Astrocyte of the hippocampus (primary cell): ENCODE measurements at places on chromosomes 2 and 18.

DNA sequence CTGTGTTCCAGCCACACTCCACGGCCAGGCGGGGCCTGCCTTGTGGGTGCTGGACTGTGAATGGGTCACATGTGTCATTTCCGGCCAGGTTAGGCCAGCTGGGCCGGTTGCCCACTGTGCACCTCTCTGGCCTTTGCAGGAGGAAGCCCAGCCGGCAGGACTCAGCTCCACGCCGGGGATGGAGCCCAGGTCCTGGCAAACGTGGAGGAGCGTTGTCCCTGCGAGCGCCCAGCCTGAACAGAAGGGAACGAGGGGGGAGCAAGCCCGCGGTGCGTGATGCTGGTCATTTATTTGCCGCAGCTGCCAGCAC is 152.9 kb downstream of the PXDN start:
- DNase-seq = peak; percentile 22

DNA sequence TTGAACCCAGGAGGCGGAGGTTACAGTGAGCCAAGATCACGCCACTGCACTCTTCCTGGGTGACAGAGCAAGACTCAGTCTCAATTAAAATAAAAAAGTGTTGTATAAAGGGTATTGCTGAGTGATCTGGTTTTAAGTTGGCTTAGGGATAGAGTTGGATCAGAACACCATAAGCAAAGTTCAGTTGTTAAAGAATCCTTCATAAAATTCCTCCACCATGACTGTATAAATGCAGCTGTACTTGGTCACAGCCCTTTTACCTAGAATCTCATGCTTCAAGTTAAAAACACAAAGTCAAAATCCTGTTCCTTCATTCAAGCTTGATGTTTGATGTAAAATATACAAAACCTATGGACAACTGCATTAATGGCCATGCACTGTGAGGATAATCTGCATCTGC is 33.4 kb upstream of the PNO1 start:
- DNase-seq = no peak

GRCh38 chr2:240564561-240565332 is 3.5 kb upstream of the RNPEPL1 start:
- no peak for DNase-seq

GRCh38 chr2:190425221-190425866 is 17.2 kb downstream of the MFSD6 start:
- no peak for DNase-seq

- peak; percentile 34 for DNase-seq
These were observed 4.3 kb downstream of the TMEFF2 start for GRCh38 chr2:192190474-192190873.

DNA sequence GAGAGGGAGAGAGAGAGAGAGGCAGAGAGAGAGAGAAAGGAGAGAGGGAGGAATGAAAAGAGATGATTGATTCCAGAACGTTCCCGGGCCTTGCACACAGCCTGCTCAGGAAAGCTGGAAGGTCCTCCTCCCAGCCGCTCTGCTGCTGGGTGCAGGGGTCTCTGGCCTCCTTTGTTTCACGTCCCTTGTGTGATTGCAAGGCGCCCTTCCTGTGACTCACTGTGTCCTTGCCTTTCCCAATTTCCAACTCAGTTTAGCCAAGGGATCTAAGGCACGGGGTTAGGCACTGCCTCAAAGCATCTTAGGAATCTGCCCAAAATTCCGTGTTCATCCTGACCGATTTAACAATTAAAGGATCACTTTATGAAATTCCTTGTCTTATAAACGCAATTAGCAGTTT is 221.2 kb downstream of the KLHL29 start:
- DNase-seq = no peak

DNA sequence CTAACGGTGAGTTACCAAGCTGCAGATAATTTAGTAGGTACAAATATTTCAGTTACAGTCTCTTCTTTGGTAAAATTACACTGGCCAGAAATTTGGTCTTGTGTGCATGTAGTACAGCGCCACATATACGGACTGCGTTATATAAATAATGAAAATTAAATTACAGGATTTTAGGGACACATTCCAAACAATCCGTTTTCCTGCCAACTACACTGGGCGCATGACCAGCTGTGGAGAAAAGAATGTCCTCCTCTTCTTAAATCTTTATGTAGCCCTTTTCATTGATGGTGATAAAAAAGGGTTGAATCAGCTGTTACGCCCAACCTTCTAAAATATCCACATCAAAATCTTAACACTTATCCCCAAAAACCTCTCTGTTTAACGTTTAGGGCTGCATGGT is 37.5 kb downstream of the TCF4 start:
- DNase-seq = no peak

- DNase-seq = no peak
These were observed 68.1 kb upstream of the AMMECR1L start for GRCh38 chr2:127953849-127954248.

DNA sequence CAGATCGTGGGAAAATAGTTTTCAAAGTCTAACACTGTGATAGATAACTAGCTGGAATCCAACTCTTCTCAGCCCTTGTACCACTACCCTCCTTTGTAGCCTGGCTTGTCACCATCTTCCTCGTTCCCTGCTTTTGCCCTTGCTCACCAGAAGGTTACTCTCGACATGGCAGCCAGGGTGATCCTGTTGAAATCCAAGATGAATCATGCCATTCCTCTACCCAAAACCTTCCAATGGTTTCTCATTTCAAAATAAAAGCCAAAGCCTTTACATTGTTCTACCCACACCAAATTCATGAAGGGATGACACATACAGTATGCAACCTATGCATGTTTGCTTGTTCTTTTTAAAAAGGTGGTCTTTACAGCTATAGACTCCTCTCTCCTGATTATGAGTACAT is 45.7 kb downstream of the STAT4 start:
- no peak for DNase-seq

DNA sequence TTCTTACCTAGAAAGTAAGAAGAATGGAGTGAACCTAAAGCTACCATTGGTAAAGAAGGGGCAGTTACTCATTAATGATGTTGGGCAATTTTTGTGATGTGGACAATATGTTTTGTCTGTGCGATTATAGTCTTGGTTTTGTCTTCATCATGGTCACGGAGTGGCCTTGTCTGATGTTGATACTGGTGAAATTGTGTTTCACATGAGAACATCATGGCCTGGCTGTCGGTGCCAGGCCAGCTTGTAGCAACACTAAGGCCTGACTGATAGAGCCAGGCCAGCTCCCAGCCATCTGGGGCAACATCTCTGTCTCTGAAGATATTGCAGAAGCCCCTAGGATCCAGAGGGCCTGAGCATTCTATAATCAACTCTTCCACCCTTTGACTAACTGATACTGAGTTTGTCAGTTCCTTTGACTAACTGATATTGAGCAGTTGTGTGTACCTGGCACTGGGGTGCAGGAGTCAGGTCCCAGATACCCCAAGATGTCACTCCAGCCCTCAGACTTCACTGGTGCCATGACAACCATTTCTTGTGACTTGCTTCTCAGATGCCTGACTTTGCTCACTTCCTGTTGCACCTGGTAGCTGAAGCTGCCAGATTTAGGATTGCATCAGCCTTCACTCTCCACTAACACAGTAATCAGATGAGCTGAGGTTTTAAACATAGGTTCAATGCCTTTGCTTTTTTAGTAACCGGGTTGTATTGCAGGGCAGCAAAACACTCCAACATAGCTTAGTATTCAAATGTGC is 62.5 kb downstream of the RPIA start:
- DNase-seq = no peak

GRCh38 chr2:2265747-2266279 is 65.3 kb downstream of the MYT1L start:
- DNase-seq = no peak

GRCh38 chr18:6731222-6731596 is 1.7 kb downstream of the ARHGAP28 start:
- DNase-seq = peak; percentile 44

GRCh38 chr18:11034884-11035283 is 114.5 kb downstream of the PIEZO2 start:
- DNase-seq = no peak

DNA sequence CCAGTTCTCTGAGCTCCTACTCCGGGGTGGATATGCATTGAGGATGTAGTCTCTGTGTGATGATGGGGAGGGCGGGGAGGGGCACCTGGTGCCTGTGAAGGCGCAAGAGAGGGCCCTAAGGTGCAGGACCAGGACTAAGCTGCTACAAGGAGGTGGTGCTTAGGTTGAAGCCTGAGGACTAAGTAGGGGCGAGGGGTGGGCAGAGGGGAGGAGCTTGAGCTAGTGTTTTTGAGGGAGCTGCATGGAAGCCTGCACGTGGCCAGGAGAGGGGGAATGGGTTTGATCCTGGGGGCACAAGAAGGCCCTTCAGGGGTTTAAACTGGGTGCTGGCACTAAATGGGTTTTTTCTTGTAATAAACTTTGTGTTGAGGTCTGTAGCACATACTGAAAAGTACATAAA is 105.0 kb downstream of the UGGT1 start:
- no peak for DNase-seq

GRCh38 chr18:74790451-74790850 is 192.8 kb downstream of the ZNF407 start:
- no peak for DNase-seq

GRCh38 chr2:172244419-172245130 is 141.9 kb upstream of the DLX2 start:
- no peak for DNase-seq
